ENCODE measurements at places on chromosomes 2 and 18.

- DNase-seq, result no peak
Observed at GRCh38 chr18:47587587-47587986, 336.1 kb upstream of the SKOR2 start.

GRCh38 chr2:9820020-9820973, 23.0 kb upstream of the TAF1B start:
- no peak for DNase-seq

DNA sequence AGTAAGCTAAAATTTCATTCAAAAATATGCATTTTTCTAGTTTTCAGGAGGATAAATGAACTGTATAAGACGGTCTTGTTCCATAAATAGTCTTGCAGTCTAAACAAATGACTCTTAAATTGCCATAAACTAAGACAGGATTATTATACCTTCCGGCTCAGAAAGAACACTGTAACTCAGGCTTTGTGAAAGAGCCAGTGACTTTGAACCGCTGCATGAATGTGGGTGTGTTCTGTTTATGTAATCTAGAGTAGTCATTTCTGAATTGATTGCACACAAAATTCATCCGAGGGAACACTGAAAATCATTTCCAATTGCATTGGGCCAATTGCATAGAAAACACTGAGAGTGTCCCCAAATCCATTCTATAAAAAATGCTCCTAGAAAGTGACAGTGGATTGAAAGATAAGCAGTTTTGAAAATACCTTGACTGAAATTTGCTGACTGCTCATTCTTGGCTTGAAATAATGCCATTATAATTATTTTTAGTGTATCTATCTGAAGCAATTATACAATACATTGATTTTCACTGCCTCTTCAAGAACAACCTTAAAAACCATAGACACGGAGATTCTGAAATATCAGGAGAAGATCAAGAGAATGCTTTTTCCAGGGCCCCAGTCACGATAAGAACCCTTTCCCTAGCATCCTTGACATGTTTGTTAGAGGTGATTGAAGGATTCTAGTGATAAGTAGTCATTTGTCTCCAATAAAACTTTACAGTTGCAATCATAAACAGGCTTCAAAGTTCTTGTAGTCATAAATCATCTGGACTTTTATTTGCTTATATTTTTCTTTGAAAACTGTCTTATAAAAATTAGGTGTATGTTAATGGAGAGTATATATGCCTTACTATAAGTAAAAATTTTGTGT, 55.4 kb downstream of the CNTNAP5 start:
- no peak for DNase-seq

DNA sequence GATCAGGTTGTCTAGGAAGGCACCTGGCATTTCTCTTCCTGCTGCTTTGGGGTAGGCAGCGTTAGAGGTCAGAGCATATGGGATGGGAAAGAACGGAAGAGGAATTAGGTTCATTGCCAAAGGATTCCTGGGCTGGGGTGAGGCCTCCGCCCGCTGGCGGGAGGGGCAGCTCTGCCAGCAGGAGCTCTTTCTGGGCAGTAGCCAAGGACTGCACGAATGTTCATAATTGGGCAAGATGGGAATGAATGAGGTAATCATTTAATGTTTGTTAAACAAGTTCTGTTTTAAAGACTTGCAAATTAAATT, 253.9 kb downstream of the AGAP1 start:
- DNase-seq, result no peak

GRCh38 chr2:64289251-64289650, 145.0 kb upstream of the PELI1 start:
- DNase-seq, result no peak

GRCh38 chr2:72026819-72027425, 120.7 kb downstream of the CYP26B1 start:
- no peak for DNase-seq

- no peak for DNase-seq
Observed at GRCh38 chr2:159561786-159562185, 54.6 kb downstream of the BAZ2B start.

- no peak for DNase-seq
Observed at GRCh38 chr18:39591649-39592048, 2026.1 kb upstream of the CELF4 start.

DNA sequence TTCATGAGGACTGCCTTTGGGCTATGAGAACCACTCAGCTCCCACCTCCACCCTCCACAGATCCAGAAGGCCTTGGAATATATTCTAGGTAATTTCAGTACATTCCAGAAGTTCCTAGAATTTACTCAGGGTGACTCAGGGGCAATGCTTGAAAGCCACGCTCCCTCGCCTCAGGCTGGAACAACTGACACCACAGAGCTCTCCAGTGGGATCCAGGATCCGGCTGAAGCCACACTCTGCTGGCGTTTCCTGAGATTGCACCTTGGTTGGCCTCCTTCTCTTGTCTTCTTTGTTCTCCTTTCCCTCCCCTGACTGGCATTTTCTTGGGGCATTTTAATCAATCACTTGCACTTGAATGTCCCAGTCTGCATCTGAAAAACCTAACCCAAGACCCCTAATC, 92.6 kb upstream of the KCNE4 start:
- DNase-seq, result no peak

GRCh38 chr18:906416-907114, 1.9 kb downstream of the ADCYAP1 start:
- no peak for DNase-seq

DNA sequence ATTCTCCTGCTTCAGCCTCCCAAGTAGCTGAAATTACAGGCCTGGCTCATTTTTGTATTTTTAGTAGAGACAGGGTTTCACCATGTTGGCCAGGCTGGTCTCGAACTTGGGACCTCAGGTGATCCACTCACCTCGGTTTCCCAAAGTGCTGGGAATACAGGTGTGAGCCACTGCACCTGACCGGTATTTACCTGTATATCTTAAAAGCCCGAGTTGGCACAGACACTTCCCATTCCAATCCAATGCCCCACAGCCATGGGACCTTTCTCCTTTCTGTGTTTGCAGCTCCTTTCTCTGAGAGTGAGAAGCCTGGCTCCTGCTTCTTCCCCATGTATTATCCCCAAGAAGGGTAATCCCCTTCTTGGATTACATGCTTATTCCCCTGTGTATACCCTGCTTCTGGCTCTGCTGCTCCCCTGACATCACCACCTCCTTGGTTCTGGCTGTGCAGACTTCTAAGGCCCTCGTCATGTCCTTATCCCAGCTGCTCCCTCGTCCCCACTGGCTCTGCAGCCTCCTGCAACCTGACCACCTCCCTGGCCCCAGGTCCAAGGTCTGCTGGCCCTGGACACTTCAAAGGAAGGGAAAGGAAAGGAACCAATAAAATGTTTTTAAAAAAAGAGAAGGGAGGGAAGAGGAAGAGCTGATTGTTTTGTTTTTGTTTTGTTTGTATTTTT, 52.8 kb downstream of the INPP5D start:
- DNase-seq, result no peak

DNA sequence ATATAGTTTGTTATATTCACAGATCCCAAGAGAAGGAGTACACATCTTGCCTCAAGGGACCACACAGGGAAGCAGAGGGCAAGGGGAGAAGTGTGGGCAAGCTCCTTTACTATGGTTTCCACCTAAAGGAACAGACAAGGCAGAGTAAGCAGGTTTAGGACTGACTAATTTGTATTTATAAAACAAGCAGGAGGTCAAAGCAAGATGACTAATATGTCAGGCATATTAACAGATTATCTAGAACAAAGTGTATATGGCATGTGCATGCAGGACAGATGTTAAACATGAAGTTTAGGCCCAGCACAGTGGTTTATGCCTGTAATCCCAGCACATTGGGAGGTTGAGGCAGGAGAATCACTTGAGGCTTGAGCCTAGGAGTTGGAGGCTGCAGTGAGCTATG, 3.7 kb upstream of the LRP2 start:
- DNase-seq, result no peak

DNA sequence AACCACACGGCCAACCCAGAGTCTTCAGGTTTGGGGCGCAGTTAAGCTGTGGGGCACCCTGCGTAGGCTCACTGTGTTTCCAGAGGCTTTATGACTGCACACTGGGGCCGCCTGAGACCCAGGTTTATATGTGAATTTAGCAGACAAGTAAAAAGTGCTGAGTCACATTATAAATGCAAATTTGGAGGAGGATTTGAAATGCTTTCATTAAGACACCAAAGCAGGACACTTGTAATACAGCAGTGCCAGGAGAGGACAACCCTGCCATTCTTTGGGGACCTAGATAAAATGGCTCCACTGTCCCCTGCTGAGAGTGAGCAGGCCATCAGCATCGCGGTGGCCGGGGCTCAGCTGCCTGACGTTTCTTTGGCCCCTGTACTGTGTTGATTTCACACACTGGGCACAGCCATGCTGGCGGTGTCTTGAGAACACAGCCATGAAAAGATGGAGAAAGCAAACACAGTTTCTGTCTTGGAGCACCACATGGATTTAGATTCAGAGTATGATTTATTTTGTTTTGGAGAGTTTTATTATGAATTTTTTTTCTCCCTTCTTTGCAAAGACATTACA, 10.2 kb downstream of the ACKR3 start:
- no peak for DNase-seq

GRCh38 chr2:102460467-102460866, 12.6 kb upstream of the SLC9A4 start:
- no peak for DNase-seq

DNA sequence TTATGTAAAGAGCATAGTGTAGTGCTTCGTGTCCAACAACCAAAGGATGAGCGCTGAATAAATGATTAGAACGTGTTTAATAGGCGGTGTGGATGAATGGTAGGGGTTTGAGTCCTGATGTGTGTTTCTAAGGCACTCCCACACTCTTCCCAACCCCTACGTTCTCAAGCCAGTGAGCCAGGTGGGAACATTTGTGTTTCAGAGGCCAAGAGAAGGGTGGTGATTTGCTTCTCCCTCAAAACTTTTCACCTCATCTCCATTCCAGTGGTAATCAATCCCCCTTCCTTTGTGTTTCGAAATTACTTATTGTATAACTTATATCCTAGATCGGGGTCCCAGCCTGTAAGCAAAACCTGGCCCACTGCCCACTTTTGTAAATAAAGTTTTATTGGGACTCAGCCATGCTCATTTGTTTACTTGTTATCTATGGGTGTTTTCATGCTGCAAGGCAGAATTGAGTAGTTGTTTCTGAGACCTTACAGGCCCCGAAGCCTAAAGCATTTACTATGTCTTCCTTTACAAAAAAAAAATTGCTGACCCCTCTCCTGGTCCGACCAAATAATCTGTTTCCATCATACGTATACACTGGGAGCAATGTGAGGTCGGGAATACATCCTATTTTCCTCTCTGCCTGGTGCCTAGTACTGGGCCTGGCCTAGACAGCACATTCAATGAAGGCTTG, 150.8 kb upstream of the MYCN start:
- no peak for DNase-seq

- DNase-seq, result no peak
Observed at GRCh38 chr2:179141206-179141605, 91.3 kb upstream of the CCDC141 start.

DNA sequence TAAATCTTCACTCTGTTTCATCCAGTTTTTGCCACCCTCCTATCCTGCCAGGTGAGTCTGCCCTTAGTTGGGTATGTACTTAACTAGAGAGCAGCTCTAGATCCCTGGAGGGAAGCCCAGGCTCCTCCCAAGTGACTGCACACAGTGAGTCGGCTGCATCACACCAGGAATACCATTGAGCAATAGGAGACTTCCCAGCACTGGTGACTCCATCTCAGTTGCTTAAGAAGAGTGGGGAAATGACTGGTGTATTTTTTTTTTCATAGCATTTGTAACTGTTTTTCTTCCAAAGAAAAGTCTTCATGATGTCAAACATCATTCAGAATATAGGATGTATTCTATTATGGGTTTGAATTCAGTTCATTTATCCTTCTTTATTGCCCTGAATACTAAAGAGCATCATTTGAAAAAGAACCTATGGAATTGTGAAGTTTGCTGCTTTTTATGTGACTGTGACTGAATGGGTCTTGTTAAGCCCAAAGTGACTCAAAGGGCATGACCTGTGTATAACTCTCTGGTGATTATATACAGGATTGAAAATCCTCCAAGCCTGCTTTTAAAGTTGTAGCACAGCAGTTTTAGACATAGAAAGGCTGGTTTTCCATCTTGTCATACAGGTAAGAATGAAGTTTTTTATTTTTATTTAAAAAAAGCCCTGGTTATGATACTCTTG, 84.3 kb downstream of the MAP3K20 start:
- no peak for DNase-seq

DNA sequence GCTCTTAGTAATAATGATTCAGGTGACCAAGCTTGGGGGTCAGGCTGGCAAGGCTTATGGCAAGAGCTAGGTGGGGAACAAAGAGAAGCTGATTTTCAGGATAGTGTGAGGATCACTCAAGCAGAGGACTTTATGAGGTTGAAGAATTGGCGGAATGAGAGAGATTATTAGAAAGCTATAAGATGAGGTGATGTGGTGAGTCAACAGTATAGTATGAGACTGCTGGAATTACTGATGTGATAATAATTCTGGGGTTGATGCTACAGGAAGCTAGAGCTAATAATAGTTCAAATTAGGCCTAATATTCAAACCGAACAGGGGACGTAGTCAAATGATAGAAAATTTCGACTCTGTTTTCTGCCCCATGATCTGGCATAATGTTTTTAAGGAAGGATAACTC, 2115.3 kb upstream of the PIK3C3 start:
- no peak for DNase-seq

- no peak for DNase-seq
Observed at GRCh38 chr2:163556511-163556910, 179.3 kb downstream of the FIGN start.

- no peak for DNase-seq
Observed at GRCh38 chr2:101111917-101112771, 39.0 kb downstream of the TBC1D8 start.

DNA sequence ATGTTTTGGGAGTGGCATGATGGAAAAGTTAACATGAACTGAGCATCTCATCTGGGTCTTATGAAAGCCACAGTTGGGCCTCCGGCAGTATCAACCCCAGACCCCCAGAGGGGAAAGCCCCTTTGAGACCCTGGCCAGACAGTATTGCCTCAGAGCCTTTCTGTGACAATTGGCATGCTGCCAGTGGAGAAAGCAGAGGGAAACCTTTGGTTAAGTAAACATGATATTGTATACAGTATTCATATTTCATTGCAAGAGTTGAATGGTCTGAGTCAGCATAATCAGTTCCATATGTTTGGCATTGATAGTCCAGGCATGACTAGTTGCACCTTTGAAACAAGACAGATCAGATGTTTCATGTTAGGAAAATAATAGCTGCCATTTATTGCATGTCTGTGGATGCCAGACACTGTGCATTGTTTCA, 20.0 kb downstream of the MERTK start:
- DNase-seq, result no peak

GRCh38 chr2:214328941-214329340, 81.9 kb upstream of the VWC2L start:
- DNase-seq, result no peak

DNA sequence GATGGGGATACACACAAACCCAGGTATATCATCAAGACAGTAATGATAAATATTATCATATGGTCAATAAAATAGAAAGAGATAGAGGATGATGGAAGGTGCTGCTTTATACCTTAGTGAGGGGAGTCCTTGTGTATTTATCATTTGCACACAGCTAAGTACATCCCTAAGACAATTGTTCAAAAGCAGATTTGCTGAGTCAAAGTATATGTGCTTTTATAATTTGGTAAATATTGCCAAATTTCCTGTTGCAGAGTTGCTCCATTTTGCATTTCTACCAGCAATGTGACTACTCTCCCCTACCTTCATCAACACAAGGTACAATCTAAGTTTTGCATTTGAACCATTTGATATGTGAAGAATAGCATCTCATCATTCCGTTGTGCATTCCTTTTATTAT, 22.6 kb upstream of the PLEK start:
- no peak for DNase-seq

GRCh38 chr18:59681521-59682004, 15.7 kb downstream of the CCBE1 start:
- no peak for DNase-seq

Data from activated naive CD8-positive, alpha-beta T cell treated with anti-CD3 and anti-CD28 coated beads for 36 hours (primary cell).